ENCODE measurements at places on chromosomes 7 and 10.

GRCh38 chr10:12500381-12501303, 151.3 kb downstream of the CAMK1D start:
- no peak for DNase-seq

- no peak for DNase-seq
These were observed 23.2 kb upstream of the SEMA3E start for GRCh38 chr7:83672157-83672556.

- no peak for DNase-seq
These were observed 253.2 kb upstream of the SEMA3A start for GRCh38 chr7:84447636-84448293.

DNA sequence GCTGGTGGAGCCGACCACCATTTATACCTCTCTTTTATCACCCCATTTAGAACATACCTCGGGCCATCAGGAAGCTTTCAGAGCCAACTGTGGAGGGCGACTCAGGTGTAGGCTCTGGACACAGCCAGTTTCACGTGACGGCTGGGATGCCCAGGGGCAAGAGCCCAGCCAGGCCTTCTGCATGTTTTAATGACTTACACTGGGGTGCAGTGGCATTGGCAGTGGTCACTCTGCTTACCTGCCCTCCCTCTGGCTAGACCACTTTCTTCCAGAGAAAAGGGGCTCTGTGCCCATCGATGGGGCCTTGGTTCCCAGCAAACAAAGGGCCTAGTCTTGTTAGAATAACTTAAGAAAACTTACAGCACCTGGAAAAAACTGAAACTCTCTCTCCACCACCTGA, 50.0 kb downstream of the PNLIPRP2 start:
- no peak for DNase-seq

DNA sequence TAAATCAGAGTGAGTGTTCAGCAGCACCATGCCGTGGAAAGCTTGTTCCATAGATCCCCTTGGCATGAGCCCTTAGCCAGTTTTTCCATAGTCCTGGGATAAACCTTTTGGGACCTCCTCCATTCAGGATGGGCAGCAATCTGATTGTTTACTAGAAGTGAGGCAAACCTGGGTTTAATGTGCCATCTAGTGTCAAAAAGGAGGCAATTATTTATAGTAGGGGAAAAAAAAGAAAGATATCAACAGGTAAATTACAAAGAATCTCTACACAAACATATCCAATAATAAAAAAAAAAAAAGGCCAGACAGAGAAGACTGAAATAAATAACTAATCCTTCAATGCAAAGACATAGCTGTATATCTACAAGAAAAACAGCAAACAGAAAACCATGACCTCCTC, 229.0 kb upstream of the STK17A start:
- no peak for DNase-seq

All from NCI-H1105 (cell line).